IMR-90 (cell line): ENCODE measurements at places on chromosomes 2 and 18. TPM values are rescaled to one million over a fixed set of nuclear protein-coding genes. Genes with fewer than 3 reads are reported as not detected.

FIGN gene
- 0.56 and 0.90 TPM in 2 replicates for total RNA-seq

MOGAT1 gene
- total RNA-seq = not detected in 2 replicates

G6PC2 gene
- not detected in 2 replicates for total RNA-seq

CENPA gene
- total RNA-seq = 7.7 and 10.0 TPM in 2 replicates

FBLN7 gene
- total RNA-seq = under 0.01 and 0.18 TPM in 2 replicates

NEURL3 gene
- not detected in 2 replicates for total RNA-seq

PPM1B gene
- total RNA-seq = 14.7 and 25.6 TPM in 2 replicates

MYO1B gene
- total RNA-seq = 116 and 167 TPM in 2 replicates

DNA sequence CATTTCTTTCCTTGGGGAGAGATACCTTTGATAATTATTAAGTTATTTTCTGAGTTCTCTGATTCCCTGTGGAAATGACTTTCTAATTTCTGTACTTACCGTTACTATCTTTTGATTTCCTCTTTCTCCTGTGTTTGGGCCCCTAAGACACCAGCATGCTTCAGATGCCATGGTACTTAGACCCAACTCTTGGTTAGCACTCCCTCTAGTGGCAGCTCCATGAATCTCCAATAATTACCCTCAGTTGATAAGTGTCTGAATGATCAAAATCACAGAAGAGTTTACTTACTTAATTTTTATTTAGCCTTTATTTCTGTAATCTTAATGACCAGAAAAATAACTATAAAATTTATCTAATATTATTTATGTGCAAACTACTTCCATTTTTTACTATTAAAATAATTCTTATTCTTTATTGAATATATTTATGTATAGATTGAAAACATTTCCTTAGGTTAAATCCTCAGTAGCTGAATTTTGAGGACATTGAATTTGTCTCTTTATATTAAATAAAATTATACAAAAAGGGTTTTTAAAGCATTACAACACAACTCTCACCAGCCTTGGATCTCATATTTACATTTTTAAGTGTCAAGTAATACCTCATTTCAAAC, 300.4 kb downstream of the KCNS3 start:
- peak; percentile 38 for DNase-seq
- H3K27me3 ChIP-seq = peaks cover 5% of the 10 kb centered on the region
- no peaks in the 10 kb centered on the region for H3K36me3 ChIP-seq

DNA sequence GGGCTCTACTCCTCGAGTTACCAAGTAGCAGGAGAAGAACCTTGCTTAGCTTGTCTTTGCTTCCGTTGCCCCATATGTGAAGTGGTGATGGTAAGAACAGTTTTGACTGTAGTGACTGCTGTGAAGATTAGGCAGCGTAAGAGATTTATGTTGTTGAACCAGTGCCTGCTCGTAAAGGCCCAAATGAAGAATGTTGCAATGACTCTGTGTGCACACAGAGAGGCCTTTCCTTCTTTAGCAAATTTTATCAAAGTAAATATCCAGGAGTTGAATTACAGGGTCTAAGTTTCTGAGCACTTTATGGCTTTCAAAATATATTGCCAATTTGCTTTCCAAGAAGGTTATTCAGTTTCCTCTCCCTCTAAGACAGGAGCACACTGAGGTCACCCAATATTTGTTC, 14.5 kb downstream of the NTSR2 start:
- H3K4me1 ChIP-seq = no peaks in the 10 kb centered on the region
- no peak overlapping the region for H3K27ac ChIP-seq
- peaks cover 60% of the 10 kb centered on the region for H3K27me3 ChIP-seq
- no peak overlapping the region for H3K4me3 ChIP-seq
- no peaks in the 10 kb centered on the region for H3K36me3 ChIP-seq

- H3K4me1 ChIP-seq = no peaks in the 10 kb centered on the region
- H3K36me3 ChIP-seq = no peaks in the 10 kb centered on the region
- no peak overlapping the region for H3K4me3 ChIP-seq
- no peak overlapping the region for H3K27ac ChIP-seq
- H3K27me3 ChIP-seq = no peaks in the 10 kb centered on the region; the same call in 1 of the 2 replicates
Measured at GRCh38 chr2:6773007-6773693, 92.6 kb downstream of the CMPK2 start.

- no peak for DNase-seq
- no peaks in the 10 kb centered on the region for H3K36me3 ChIP-seq
- no peak overlapping the region for H3K4me3 ChIP-seq
- H3K27ac ChIP-seq = no peak overlapping the region
- no peaks in the 10 kb centered on the region for H3K4me1 ChIP-seq
Measured at GRCh38 chr2:194870974-194871535, 786.0 kb upstream of the SLC39A10 start.

DNA sequence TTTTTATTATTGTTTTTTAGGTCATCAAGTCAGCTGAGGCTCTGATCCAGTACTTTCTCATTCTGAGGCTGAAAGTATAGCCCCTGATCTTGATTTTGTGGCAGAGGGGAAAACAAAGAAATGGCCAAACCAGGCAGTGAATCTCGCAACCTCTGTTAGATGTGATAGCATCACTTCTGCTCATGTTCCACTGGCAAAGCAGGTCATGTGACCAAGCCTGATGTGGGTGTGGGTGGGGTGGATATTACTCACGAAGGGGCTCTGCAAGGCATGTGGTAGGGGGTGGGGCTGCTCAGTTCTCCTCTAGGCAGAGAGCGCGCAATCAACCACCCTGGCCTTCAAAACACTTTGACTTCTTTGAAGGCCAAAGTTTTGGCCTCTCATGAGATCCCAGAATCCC, 254.2 kb downstream of the MYCN start:
- H3K27me3 ChIP-seq = no peaks in the 10 kb centered on the region
- no peak overlapping the region for H3K27ac ChIP-seq

DNA sequence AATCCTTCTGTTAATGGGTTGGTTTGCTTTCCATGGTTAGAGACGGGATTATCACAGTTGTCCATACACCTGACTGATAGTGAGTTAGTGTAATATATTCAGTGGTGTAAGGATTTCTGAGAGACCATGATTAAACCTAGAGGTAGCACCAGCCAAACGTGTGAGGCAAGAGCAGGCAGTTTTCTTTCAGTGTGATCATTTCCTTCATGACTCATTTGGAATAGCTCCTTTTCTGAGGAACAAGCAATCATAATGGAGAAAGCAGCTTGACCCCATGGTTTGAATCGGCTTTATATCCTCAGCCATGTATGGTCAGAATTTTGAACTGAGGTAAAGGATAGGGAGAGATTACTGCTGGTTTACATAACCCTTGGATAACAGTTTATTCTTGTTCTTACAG, 2.9 kb downstream of the MXD1 start:
- H3K27ac ChIP-seq = no peak overlapping the region; the same call in 1 of the 2 replicates
- DNase-seq = peak; percentile 93
- no peaks in the 10 kb centered on the region for H3K27me3 ChIP-seq
- H3K36me3 ChIP-seq = peaks cover 4% of the 10 kb centered on the region

DNA sequence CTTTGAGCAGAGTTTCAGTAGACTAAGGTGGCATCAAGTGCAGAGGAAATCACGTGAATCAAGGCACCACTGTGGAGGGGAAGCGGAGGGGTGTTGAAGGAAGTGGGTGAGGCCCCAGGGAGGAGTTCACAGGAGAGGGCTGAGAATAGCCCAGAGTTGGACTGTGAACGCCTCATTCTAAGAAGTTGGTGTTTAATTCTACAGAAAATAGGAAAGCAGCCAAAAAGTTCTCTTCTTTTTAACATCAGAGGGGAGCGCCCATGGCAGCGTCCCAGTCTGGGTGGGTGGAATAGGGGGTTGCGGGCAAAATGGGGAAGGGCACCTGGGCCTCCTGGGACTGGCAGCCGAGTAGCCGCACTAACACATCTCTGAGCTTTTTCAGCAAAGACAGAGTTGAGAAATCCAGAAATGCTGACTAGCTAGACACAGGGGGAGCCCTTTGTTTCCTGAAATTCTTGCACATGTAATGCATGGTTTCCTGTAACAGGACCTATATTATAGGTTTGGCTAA, 97.0 kb downstream of the NEB start:
- DNase-seq = no peak
- no peak overlapping the region for H3K4me3 ChIP-seq
- H3K4me1 ChIP-seq = no peaks in the 10 kb centered on the region
- H3K27me3 ChIP-seq = no peaks in the 10 kb centered on the region
- H3K27ac ChIP-seq = no peak overlapping the region

DNA sequence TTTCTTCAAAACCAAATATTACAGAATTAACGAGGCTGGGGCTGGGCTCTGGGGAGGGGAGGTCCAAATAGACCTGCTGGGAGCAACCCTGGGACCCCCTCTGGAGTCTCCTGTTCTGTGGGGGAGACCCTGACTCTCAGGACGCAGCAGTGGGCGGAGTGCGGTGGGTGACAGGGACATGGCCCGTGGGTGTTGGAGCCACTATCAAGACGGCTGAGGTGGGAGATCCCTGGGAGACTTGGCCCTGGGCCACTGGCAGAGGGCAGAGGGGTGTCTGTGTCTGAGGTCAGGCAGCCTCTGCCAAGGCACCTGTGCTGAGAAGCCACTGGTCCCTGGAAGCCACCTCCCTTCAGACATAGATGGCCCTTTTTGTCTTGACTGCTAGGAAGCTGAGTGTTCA, 79.5 kb upstream of the CTDP1 start:
- no peaks in the 10 kb centered on the region for H3K36me3 ChIP-seq
- H3K4me1 ChIP-seq = 0 out of 2 replicates have a peak, but pooled peaks cover 2% of the 10 kb centered on the region
- no peak for DNase-seq
- no peak overlapping the region for H3K27ac ChIP-seq
- H3K4me3 ChIP-seq = no peak overlapping the region

DNA sequence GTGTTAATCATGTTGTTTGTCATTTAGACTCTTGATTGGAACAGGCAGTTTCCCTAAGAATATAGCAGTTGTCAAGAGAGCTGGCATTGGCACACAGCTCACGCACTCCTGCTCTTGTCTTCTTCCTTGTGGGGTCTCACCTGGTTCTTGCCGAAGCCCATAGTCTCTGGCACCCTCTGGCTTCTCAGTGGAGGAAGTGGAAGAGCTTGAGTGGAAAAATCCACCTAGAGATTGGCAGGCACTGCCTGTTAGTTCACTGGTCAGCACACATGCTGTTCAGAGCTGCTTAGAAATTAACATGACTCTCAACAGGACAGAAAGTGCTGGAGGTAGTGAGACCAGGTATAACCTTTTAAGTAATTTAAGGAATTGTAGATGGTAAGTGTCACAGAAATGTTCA, 28.3 kb downstream of the SCTR start:
- no peak overlapping the region for H3K27ac ChIP-seq
- peaks cover 4% of the 10 kb centered on the region for H3K4me1 ChIP-seq
- no peak for DNase-seq
- H3K4me3 ChIP-seq = no peak overlapping the region
- H3K36me3 ChIP-seq = no peaks in the 10 kb centered on the region

DNA sequence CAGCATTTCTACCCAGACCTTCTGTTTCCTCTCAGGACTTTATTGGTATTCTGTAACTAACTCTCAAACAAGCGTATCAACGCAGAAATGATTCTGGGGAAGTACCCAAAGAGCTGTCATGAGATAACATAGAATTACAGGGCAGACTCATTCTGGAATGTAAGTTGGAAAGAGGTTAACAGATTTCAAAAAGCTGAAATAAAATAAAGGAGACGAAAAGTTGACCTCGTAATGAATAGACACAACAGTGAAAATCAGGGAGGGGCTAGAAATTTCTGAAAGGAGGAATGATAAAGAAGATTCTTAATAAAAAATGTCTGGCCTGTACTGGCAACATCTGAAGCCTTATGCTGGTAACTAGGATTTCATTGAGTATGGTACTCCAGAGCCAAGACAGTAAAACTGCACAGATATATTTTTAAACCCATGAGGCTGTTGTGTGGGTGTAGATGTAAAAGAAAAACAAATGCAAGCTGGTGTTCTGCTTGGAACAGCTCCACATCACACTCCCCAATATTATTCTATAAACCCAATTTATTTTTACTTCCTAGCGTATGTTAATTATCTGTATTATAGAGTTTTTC, 23.9 kb downstream of the RBMS1 start:
- H3K27me3 ChIP-seq = no peaks in the 10 kb centered on the region
- H3K27ac ChIP-seq = no peak overlapping the region
- no peak for DNase-seq
- no peak overlapping the region for H3K4me3 ChIP-seq
- H3K4me1 ChIP-seq = peaks cover 18% of the 10 kb centered on the region
